ENCODE measurements at places on chromosomes 7 and 10. TPM values are rescaled to one million over a fixed set of nuclear protein-coding genes. Genes with fewer than 3 reads are reported as not detected.
A peak's percentile ranks its signal among the peaks of the same experiment; 100 is the strongest.

- no peak overlapping the region for H3K4me3 ChIP-seq
- DNase-seq = no peak
- H3K27ac ChIP-seq = no peak overlapping the region
- no peaks in the 10 kb centered on the region for H3K4me1 ChIP-seq
Measured at GRCh38 chr7:113339661-113340060, 221.3 kb upstream of the SMIM30 start.

- no peak for DNase-seq
- peaks cover 10% of the 10 kb centered on the region for H3K27me3 ChIP-seq
- H3K27ac ChIP-seq = no peak within 1 kb of the TSS
- peak within 1 kb of the TSS; percentile 34 for H3K4me3 ChIP-seq
- no peaks in the 10 kb centered on the region for H3K36me3 ChIP-seq
Measured at GRCh38 chr7:45888185-45888992, at the start of gene IGFBP1. Gene IGFBP1, plus strand, starts transcription at chr7:45888488. Its CDS starts 165 bp downstream, at chr7:45888653.

DNA sequence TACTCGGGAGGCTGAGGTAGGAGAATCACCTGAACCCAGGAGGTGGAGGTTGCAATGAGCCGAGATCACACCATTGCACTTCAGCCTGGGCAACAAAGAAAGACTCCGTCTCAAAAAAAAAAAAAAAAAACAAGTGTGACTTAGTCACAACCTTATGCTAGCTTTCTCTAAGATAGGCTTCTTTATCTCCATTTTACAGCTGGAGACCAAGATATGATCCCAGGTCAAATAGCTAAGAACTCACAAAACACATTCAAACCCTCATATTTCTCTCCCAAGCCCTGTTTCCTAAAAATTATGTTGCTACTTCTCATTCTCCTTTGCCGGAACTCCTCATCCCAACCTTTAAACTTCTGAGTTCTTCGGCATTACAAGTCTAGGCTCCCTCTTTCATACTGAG, 13.0 kb upstream of the DHTKD1 start:
- DNase-seq = no peak
- no peak overlapping the region for H3K27ac ChIP-seq

DNA sequence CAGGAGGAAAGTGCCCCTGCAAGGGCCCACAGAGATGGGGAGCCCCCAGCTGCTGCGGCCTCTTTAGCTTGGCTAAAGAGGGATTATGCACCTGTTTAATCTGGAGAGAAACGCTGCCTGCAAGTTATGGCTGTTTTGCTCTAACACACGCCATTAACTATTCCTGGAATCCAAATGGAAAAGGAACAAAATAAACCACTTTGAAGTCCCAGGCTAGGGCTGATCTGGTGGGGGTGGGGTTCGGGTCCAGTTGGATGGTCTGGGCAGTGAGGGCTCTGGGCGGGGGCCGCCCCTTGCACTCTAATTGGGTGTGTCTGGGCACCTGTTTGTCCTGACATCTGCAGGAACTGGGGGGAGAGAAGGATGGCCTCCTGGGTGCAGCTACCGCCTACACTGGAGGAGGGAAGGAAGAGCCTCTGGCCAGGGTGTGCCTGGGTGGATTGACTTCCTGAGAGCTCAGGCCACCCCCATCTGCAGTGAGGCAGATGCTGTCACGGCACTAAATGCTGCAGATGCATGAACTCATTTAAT, 300.6 kb downstream of the ZEB1 start:
- peak; percentile 58 for DNase-seq
- peaks cover 22% of the 10 kb centered on the region for H3K4me1 ChIP-seq
- no peaks in the 10 kb centered on the region for H3K27me3 ChIP-seq
- H3K27ac ChIP-seq = peak overlapping the region; percentile 50
- H3K36me3 ChIP-seq = no peaks in the 10 kb centered on the region
- no peak overlapping the region for H3K4me3 ChIP-seq

DNA sequence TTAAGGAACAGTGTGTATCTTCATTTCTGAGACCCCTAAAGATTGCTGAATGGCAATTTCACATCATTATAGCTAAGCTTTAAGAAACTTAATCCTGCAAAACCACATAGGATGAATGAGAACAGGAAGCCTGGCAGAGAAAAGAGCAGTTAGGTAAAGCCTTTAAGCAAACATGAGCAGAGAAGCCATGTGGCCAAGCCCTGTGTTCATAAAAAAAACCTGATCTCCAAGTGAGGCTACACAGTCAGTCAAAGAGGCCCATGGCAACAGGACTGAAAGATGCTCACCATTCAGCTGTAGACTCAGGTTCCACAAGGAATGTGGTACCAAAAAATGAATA, 9.3 kb downstream of the LIPA start:
- no peak for DNase-seq
- peaks cover 10% of the 10 kb centered on the region for H3K36me3 ChIP-seq
- no peaks in the 10 kb centered on the region for H3K27me3 ChIP-seq
- no peak overlapping the region for H3K4me3 ChIP-seq
- H3K4me1 ChIP-seq = no peaks in the 10 kb centered on the region

DNA sequence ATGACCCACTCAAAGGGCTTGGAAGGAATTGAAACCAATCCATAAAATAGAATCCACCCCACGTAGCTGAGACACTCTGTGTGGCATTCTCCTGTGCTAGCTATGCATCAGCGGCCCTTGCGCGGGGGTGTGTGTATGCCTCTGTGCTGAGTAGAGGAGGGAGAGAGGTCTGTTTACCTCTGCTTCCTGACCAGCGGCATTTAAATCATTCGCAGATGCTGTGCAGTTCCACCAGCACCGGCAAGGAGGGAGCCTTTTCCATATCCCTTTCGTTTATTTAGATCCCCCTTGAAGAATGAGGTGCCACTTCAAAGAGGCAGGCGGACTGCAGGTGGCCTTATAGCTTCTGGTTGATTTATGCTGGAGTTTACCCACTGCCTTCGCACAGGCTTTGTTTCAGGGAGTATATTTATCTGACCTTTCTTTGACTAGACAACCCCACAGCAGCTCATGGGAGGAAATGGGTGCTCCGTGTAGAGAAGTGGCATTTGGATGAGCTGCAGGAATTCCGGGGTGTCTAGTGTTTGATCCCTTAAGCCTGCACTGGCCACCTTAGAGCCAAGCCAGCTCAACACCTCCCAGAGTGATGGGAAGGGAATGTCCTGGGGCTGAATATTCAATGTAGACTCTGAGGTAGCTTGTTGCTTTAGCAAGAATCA, 11.4 kb downstream of the C10orf53 start:
- no peaks in the 10 kb centered on the region for H3K4me1 ChIP-seq
- DNase-seq = no peak
- no peaks in the 10 kb centered on the region for H3K36me3 ChIP-seq
- no peak overlapping the region for H3K4me3 ChIP-seq

GRCh38 chr10:31037749-31038148, 6.1 kb upstream of the ZNF438 start:
- no peaks in the 10 kb centered on the region for H3K27me3 ChIP-seq
- H3K27ac ChIP-seq = no peak overlapping the region
- peaks cover 15% of the 10 kb centered on the region for H3K4me1 ChIP-seq
- no peak overlapping the region for H3K4me3 ChIP-seq
- DNase-seq = no peak

DNA sequence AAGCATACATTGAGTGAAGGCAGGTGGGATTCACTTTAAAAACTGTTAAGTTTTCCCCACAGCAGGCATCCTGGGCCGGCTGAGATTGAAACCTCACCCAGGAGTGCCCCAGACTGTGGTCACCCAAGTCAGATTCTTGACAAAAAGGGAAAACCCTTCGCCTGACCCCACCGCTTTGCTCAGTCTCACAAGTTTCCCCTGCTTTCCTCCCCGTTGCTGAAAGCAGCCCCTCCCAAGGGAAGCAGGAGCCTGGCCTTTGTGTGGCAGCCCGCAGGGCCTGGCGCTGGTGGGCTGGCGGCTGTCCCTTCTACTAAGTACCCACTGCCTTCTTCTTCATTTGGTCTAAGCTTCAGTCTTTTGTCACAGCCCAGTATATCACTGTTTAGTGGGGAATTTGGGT, 16.0 kb downstream of the RNF32 start:
- H3K36me3 ChIP-seq = no peaks in the 10 kb centered on the region
- DNase-seq = no peak
- no peak overlapping the region for H3K4me3 ChIP-seq
- H3K27ac ChIP-seq = no peak overlapping the region
- no peaks in the 10 kb centered on the region for H3K27me3 ChIP-seq

DNA sequence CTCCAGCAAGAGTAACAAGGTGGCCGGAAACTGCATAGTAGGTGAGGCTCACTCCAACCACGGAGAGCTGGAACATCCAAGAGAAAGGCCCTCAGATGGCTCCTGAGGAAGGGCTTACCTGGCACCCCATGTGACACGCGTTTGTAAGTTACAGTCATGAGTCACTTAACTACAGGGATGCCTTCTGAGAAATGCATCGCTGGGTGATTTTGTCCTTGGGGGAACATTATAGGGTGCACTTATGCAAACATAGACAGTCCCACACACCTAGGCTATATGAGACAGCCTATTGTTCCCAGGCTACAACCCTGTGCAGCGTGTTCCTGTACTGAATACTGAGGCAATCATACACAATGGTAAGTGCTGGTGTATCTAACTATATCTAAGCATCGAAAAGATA, 139.9 kb downstream of the PKD1L1 start:
- no peak for DNase-seq
- H3K36me3 ChIP-seq = no peaks in the 10 kb centered on the region
- H3K27me3 ChIP-seq = no peaks in the 10 kb centered on the region
- no peak overlapping the region for H3K4me3 ChIP-seq
- H3K27ac ChIP-seq = no peak overlapping the region
- no peaks in the 10 kb centered on the region for H3K4me1 ChIP-seq

DNA sequence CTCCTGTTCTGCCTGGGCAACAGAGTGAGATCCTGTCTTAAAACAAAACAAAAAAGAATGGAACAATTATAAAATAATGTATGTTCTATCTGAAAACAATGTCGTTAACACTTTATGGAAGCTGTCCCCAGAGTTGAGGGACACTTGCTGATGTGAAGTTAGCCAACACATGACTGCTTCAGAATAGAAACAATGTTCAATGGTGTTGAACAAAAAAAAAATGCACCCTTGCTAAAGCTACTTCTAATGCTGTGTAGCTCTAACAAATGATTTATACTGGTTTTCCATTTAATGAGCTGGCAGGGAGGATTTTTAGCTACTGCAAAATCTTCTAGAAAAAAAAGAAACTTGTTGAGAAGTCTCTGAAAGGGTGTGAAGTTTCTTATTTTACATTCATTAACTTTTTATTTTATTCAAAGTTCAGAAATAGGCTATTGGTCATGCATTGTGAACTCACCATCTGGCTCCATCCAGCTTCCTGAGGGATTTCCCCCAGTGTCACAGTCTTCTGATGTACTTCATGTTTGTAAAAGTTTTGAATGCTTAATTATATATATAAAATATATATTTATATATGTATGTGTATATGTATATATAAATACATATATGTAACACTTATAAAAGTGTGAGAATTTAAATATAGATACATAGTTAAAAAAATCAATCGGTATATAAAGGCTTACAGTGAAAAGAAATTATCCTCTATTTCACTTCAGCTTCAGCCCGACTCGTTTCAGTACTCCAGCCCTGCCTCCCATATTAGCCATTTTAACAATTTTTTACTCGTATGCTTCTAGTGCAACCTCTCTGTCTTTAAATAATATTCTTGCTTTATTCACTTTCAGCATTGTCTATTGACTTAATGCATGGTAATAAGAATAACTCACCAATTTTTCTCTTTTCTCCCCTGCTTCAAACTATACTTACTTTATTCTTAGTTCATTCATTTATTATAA, 35.0 kb downstream of the HDAC9 start:
- H3K4me3 ChIP-seq = no peak overlapping the region
- no peak for DNase-seq
- H3K27me3 ChIP-seq = no peaks in the 10 kb centered on the region
- peak overlapping the region; percentile 62 for H3K27ac ChIP-seq

Gene ACSL5
- total RNA-seq = 3.8 TPM

Gene SCRN1
- total RNA-seq = 6.7 TPM

Gene MSMB
- not detected for total RNA-seq

Gene PDE1C
- total RNA-seq = 0.64 TPM

Gene P4HA1
- total RNA-seq = 38.1 TPM

Gene PPRC1
- total RNA-seq = 37.0 TPM
